ENCODE measurements at places on chromosomes 2 and 18.

GRCh38 chr2:177547122-177547521 is 154.5 kb downstream of the AGPS start:
- DNase-seq, result no peak

DNA sequence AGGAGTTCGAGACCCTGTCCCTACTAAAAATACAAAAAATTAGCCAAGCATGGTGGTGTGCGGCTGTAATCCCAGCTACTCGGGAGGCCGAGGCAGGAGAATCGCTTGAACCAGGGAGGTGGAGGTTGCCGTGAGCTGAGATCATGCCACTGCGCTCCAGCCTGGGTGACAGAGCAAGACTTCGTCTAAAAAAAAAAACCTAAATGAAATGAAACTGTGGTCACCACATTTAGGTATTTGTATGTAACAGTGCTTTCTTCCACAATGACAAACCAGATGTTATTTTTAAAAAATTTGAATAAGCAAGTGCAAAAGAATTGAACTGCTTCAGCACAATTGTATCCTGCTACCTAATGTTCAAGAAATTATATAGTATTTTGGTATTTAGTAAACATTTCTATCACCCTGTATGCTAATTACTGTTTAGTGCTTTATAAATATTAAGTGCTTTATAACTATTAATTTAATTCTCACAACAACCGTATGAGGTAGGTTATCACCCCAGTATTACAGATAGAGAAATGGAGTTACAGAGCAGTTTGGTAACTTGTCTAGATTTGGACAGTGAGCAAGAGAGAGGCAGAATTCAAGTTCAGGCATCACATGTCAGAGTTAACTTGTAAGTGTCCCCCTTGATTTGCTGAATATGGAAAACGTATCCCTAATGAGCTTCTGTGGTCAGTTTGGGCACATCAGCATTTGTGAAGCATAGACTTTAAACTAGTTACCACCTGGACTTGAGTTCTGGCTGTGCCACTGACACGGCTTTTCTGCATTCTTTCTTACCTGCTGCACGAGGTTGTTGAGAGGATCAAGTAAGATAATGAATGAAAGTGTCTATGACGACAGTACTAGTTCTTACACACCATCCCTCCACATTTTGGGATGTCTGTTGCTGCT is 14.4 kb downstream of the PHLPP1 start:
- no peak for DNase-seq

DNA sequence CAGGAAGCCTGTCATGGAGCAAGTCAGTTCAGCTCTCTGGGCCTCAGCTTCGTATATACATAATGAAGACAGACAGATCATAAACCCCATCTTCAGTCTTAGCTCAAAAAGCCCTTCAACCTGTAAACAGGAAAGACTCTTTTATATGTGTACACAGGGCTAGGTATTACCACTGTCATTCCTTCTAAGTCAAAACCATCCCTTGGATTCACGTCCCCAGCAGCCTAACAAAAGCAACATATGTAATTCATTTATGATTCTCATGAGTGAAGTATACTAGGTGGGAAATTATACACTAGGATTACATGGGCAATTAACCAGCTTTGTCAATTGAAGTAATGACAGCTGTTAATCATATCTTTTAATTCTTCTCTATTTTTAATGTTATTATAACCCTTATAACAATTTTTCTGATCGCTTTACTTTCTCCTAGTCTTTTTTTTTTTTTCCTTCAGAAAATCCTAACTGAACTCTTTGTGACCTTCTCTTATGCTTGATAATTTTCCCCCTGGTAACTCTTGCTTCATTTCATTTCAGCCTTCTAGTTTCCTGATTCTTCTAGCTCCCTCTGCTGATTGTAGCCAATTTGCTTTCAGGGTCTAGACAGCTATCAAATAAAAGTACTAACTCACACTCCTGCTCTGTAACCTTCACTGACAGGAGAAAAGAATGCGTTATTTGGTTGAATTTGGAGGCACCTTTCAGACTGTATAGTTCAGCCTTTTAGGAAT is 99.7 kb downstream of the RBM43 start:
- peak; percentile 78 for DNase-seq

- no peak for DNase-seq
Measured at GRCh38 chr18:74140582-74140981, 7.1 kb downstream of the FBXO15 start.
